RPMI7951 (cell line): ENCODE measurements at places on chromosomes 2 and 18. TPM values are rescaled to one million over a fixed set of nuclear protein-coding genes. Genes with fewer than 3 reads are reported as not detected.
A peak's percentile ranks its signal among the peaks of the same experiment; 100 is the strongest.

The TCF23 gene
- not detected in 2 replicates for total RNA-seq

The MC5R gene
- total RNA-seq: 0.49 TPM in 1 of 2 replicates, not detected in the other

The OSBPL6 gene
- total RNA-seq: 10.7 and 12.3 TPM in 2 replicates

The SFT2D3 gene
- 8.5 and 9.3 TPM in 2 replicates for total RNA-seq

The GREB1 gene
- total RNA-seq: 0.78 and 0.84 TPM in 2 replicates

The GKN1 gene
- total RNA-seq: not detected in 2 replicates

The UGT1A3 gene
- not detected in 2 replicates for total RNA-seq

The ABCG5 gene
- total RNA-seq: not detected in 2 replicates

The GLS gene
- 108 and 128 TPM in 2 replicates for total RNA-seq

The XPO1 gene
- total RNA-seq: 226 and 297 TPM in 2 replicates

The SP9 gene
- total RNA-seq: not detected in 2 replicates

- no peak for DNase-seq
Observed at GRCh38 chr2:15965564-15966019, 25.2 kb downstream of the MYCN start.

GRCh38 chr2:68284896-68285295 lies 32.6 kb upstream of the PPP3R1 start:
- DNase-seq: peak; percentile 71

DNA sequence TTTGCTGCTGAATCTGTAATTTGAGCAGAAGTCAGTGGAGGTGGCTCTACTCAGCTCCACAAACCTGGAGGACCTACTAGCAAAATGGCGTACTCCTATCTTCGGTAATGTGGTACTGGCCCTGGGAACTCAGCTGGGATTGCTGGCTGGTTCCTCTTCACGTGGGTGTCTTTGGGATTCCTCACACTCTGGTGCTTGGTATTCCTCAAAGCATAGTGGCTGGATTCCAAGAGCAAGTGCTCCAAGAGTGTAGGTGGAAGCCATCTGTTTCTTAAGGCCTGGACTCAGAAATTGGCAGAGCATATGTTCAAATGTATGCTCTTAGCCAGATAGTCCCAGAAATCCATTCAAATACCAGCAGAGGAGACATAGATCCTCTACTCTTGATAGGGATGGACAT lies 281.9 kb upstream of the CDH7 start:
- no peak for DNase-seq

DNA sequence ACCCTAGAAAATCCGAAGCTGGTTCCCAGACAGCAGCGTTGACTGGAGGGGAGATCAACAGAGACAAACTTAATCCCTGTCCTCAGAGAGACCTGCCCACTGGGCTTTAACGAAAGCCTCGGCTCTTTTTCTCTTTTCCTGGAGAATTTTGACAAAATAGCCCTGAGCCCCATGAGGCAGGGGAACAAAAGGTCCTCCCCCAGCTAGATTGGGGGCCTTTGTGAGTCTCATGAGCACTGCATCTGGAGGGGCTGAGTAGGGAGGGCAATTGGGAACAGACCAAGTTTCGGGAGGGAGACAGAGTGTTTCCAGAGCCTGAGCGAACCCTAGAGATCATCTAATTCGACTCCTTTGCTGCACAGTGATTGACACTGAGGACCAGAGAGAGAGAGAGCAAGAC lies 123.9 kb upstream of the HAAO start:
- DNase-seq: no peak

DNA sequence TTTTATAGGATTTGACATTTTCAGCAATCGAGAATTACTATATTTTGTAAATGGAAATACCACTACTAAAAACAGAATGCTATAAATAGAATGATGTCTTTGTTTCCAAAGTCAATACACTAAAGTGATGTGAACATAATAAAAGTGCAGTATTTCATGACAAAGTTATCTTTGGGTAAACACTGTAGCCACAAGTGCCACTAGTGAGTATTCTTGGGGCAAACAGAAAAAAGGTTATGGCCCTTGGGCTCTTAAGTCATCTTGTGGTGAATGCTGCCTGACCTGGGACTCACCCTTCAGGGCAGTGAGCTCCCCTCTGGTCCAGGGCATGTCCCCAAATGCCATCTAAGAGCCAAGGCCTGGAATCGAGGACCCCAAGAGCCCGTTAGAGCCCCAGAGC lies 99.2 kb upstream of the KYNU start:
- no peak for DNase-seq

- DNase-seq: no peak
Observed at GRCh38 chr18:34623557-34623956, 86.5 kb upstream of the DTNA start.

DNA sequence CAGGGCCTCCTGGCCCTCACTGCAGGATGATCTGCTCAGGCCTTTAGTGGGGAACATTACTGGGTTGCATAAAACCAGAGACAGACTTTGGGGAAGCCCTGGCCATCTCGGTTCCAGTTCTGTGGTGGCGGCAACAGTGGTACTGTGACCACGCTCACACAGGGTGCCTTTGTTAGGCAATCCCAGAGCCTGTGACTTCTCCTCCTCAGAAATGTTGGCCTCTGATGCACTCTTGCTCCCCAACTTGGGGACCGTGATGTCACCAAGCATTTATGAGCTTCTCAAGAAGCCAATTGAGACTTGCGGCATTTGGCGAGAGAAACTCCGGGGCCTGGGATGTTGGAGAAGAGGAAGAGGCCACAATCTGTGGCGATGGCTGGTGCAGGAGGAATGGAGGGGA lies 80.9 kb upstream of the PKDCC start:
- DNase-seq: peak; percentile 58

GRCh38 chr18:57429167-57430078 lies 5.8 kb upstream of the ONECUT2 start:
- DNase-seq: no peak

GRCh38 chr2:219277703-219278654 lies 1.2 kb upstream of the DNAJB2 start:
- DNase-seq: peak; percentile 77

GRCh38 chr2:73033142-73033765 lies 38.3 kb downstream of the SFXN5 start:
- peak; percentile 31 for DNase-seq

DNA sequence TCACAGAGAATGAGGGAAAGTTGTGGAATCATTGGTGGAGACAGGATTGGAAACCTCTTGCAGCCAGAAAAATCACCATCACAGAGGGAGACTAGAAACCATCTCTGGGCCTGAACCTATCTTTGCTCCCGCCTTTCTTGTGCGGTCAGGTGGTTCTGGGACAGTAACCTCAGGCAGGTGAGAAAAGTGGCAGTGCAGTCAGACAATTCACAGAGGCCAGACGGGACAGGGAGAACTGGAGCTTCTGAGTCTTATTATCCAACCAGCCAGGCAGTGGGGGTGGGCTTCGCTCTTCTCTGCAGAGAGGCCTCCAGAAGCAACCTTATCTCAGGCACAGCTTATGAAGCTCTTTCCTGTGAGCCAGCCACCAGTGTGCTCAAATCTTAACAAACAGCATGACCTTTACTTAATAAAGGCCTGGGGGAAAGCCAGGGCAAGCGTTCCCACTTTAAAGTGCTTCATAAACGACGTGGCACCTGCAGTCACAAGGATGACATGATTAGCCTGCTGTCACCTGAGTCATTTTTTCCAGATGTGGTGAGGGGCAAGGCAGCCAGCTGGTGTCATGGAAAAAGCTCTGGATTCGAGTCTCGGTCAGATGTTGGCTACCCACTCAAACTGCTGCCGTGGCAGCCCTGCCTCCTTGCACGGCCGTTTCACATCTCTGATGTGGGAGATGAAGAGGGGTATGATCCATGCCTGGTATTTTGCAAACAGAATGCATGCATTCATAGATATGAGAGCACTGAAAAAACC lies 109.7 kb downstream of the B3GNT2 start:
- no peak for DNase-seq

DNA sequence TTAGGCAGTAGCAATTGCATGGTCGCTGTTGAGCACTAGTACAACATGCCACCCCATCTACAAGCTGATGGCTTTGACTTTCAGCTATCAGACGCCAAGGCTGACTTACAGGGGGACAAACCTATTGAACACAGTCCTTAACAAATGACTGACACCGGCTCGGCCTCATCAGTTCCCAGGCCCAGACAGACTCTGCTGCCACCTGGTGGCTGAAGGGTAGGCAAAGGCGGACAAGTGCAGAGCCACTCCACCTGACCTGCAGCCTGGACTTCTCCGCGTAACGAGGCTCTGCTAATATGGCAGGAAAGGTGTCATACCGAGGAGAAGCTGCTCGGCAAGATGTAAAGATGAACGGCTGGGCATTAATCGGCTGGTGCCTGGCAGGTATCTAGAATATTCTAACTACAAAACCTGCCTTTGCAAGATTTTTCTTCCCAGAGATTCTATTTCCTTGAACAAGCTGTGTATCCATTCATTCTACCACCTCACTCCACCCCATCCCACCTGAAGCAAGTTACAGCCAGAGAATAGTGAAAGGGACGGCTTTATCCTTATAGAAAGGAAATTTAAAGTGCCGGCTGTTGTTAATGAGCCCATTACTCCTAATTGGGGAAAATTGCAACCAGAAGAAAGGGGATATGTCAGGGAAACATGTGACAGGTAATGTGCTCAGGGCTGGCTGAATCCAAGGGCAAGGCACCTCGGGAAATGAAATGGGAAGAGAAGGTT lies 67.4 kb downstream of the STEAP3 start:
- DNase-seq: peak; percentile 18

DNA sequence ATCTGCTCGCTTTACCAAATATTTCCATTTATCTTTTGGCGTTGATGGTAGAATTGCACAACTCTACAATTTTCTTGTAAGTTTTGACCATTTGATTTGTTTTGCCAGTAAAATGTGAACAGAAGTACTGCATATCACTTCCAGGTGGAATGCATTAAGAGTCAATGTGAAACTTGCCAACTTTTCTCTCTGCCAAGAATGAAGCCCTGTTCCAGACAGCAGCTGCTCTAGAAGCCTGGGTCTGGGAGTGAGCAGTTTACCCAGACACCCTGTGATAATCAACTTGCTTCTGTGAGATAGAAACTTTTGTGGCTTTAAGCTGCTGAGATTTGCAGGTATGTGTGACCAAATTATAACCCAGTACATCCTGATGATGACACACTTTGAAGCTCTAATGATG lies 115.9 kb upstream of the SYT4 start:
- no peak for DNase-seq

- DNase-seq: peak; percentile 58
Observed at GRCh38 chr2:195312662-195313061, 344.4 kb upstream of the SLC39A10 start.

DNA sequence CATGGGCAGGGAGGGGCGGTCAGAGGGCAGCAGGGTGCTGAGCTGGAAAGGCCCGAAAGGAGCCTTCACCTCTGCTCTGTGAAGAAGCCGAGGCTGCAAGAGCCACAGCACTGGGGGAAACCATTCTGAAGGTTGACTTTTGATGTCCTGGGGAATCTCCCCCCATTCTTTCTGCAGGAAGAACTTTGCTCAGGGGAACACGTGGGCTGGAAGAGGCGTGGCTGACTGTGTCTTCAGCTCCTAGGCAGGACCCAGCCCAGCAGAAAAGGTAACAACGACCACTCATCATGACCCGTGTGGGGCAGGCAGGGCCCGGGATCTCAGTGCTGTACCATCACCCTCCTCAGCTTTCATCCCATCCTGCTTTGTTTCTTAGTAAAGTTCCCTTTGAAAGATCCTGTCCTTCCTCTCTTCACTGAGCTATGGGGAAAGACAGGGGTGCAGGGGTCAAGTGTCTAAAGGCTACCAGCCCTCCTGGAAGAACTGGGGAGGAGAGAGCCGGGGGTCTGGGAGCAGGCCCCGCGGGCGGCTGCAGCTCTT lies 312.7 kb downstream of the CELF4 start:
- DNase-seq: no peak

DNA sequence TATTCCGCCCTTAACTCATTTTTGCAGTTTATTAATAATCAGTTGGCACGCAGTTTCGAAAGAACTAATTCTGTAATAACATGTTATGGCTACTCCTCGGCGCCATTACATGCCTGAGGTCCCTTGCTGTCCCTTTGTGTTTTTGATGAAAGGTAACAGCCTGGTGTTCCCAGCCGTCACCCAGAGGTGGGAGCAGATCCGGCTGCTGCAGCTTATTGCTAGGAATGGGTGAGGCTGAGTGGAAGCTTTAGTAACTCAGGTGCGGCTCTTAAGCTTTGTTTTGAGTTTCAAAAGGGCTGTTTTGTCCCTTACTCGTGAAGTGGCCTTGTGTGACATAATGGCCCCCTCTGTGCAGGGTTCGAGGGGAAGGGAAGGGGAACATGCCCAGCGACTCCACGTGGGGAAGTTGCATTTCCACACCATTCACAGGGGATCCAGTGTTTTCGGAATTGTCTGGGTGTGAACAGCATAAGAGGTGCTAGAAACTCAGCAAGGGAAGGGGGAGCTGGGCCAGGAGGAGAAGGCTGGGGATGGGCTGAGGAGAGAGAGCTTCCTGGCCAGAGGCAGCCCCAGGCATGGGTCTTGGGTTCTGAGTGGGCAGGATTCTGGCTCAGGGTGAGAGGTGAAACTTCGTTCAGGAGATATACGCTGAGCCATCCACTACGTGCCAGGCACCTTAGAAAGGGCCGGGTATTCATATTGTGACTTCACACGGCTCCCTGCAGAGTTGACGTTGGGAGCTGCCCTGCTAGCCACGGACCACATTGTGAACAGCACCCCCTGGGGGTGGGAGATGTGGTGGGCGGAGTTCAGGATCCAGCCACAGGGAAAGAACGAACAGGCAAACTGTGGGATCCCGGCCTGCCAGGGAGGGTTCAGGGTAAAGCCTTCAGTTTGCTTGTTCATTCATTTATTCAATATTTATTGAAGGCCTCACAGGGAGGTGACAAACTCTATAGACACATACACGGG lies 84.4 kb downstream of the TGOLN2 start:
- DNase-seq: no peak

- DNase-seq: peak; percentile 99
Observed at GRCh38 chr2:46073540-46074046, 223.6 kb upstream of the EPAS1 start.

- no peak for DNase-seq
Observed at GRCh38 chr2:11245322-11245721, 90.1 kb downstream of the SLC66A3 start.

DNA sequence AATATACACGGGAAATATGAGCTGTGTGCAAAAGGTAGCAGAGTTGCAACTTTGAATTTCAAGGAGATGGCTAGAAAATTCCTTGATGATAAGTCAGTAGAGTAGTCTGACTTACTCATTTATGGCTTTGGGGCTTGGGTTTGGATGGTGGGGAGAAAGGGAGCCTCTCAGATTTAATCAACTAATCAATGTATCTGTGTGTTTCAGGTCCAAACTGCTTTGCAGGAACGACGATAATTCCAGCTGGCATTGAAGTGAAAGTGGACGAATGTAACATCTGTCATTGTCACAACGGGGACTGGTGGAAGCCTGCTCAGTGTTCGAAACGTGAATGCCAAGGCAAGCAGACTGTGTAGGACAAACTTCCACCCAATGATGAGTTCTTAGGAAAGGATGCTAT lies 164.6 kb downstream of the VWC2L start:
- no peak for DNase-seq

GRCh38 chr2:218960309-218961165 lies 1.1 kb downstream of the CDK5R2 start:
- DNase-seq: no peak

DNA sequence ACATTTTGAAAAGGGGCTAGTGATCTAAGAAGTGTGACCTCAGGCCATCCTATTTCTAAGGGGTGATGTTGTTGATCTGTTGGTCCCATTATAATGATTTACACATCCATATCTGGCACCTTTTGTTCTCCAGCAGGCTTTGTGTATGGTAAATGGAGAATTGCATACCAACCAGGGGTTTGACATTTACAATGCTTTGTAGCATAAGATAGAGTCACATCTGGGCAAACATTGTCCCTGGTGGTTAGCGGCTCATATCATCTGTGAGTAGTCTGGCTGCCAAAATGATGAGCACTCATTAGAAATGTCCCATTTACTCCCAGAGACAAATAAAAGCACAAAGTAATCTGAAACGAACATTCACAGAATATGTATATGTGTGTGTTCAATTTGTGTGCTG lies 1775.5 kb upstream of the CELF4 start:
- no peak for DNase-seq

- peak; percentile 74 for DNase-seq
Observed at GRCh38 chr2:216316743-216317142, 55.5 kb downstream of the MARCHF4 start.
